HFFc6 (cell line): ENCODE measurements at places on chromosomes 16 and 17. TPM values are rescaled to one million over a fixed set of nuclear protein-coding genes. Genes with fewer than 3 reads are reported as not detected.

The BCKDK gene
- total RNA-seq, result 52.9 to 61.5 TPM (median 58.5 TPM) in 3 replicates

- no peak overlapping the region for H3K4me3 ChIP-seq
- peaks cover 16% of the 10 kb centered on the region for H3K27me3 ChIP-seq
- no peaks in the 10 kb centered on the region for H3K36me3 ChIP-seq
Measured at GRCh38 chr16:58497935-58498334, 2.0 kb upstream of the NDRG4 start.

DNA sequence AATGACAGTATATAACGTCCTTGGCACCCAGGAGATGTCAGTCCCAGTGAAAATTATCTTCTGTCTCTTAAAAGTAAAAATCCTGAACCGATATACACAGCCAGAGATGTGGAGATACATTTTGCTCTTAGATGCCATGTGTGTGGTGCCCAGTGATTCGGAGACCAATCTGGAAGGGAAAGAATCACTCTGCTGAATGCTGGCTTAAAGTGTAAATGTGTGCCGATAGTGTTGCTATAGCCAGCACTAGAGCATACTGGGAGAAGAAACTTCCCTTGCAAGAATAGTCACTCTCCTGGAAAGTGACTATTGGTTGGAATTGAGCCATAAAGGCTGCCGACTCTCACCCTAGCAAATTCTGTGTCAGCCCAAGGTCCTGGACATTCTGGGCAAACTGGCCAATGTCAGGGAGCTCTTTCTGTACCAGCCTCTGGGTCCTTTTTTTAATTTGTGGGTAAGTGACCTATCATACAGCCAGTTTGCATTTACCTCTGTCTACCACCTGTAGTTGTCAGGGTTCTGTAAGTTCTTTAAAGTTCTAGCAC lies 44.2 kb upstream of the HNF1B start:
- H3K4me3 ChIP-seq, result no peak overlapping the region
- H3K27ac ChIP-seq, result no peak overlapping the region
- peaks cover 26% of the 10 kb centered on the region for H3K4me1 ChIP-seq
- no peaks in the 10 kb centered on the region for H3K36me3 ChIP-seq
- DNase-seq, result no peak

DNA sequence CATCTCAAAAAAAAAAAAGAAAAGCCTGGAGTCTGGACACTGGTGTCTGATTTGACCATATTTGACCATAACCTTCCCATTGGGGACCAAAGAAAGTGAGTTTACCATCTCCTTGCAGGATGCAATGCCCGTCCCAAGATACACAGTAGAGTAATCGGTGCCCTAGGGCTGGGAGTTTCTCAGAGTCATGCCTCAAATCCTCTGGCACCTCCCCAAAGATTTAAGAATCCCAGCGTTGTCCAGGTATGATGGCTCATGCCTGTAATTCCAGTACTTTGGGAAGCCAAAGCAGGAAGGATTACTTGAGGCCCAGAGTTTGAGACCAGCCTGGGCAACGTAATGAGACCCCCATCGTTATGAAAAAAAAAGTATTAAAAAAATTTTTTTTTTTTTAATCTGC lies 5.0 kb downstream of the PITPNM3 start:
- no peak overlapping the region for H3K27ac ChIP-seq
- peaks cover 39% of the 10 kb centered on the region for H3K27me3 ChIP-seq
- peaks cover 18% of the 10 kb centered on the region for H3K4me1 ChIP-seq
- H3K4me3 ChIP-seq, result no peak overlapping the region

GRCh38 chr17:2955931-2956582 lies 107.3 kb downstream of the OR1D5 start:
- no peak for DNase-seq
- no peak overlapping the region; the same call in 1 of the 2 replicates for H3K27ac ChIP-seq
- no peaks in the 10 kb centered on the region; the same call in 1 of the 2 replicates for H3K27me3 ChIP-seq
- H3K36me3 ChIP-seq, result peaks cover 10% of the 10 kb centered on the region

The KRT23 gene
- total RNA-seq, result 0.14 TPM in 1 of 3 replicates, not detected in the others

GRCh38 chr16:31094088-31094423 lies 541 bp downstream of the VKORC1 start:
- H3K27me3 ChIP-seq, result peaks cover 4% of the 10 kb centered on the region; the same call in 1 of the 2 replicates
- H3K4me3 ChIP-seq, result peak overlapping the region; percentile 98
- H3K4me1 ChIP-seq, result peaks cover 38% of the 10 kb centered on the region
- H3K36me3 ChIP-seq, result peaks cover 6% of the 10 kb centered on the region

GRCh38 chr16:3328104-3328503 lies 22.8 kb downstream of the ZNF75A start:
- H3K4me3 ChIP-seq, result no peak overlapping the region
- H3K27ac ChIP-seq, result no peak overlapping the region
- H3K36me3 ChIP-seq, result peaks cover 5% of the 10 kb centered on the region; the same call in 1 of the 2 replicates
- no peaks in the 10 kb centered on the region for H3K4me1 ChIP-seq

GRCh38 chr17:39235555-39236449 lies 10.1 kb upstream of the STAC2 start:
- peak; percentile 51 for DNase-seq
- H3K27me3 ChIP-seq, result peaks cover 3% of the 10 kb centered on the region; the same call in 1 of the 2 replicates
- H3K4me1 ChIP-seq, result peaks cover 21% of the 10 kb centered on the region
- no peaks in the 10 kb centered on the region for H3K36me3 ChIP-seq
- H3K4me3 ChIP-seq, result no peak overlapping the region
- no peak overlapping the region for H3K27ac ChIP-seq

- H3K27me3 ChIP-seq, result no peaks in the 10 kb centered on the region
- H3K4me1 ChIP-seq, result no peaks in the 10 kb centered on the region
- no peak overlapping the region for H3K4me3 ChIP-seq
Measured at GRCh38 chr16:4795828-4796572, 831 bp downstream of the SMIM22 start.

The FBRS gene
- 60.1 to 68.2 TPM (median 64.7 TPM) in 3 replicates for total RNA-seq

GRCh38 chr16:89277641-89278341 lies 60.3 kb downstream of the ZNF778 start:
- H3K36me3 ChIP-seq, result peaks cover 18% of the 10 kb centered on the region
- no peak overlapping the region for H3K4me3 ChIP-seq
- no peaks in the 10 kb centered on the region for H3K4me1 ChIP-seq
- no peak for DNase-seq
- H3K27me3 ChIP-seq, result peaks cover 10% of the 10 kb centered on the region; the same call in 1 of the 2 replicates

GRCh38 chr16:50668368-50669008 lies 12.6 kb downstream of the SNX20 start:
- H3K36me3 ChIP-seq, result peaks cover 21% of the 10 kb centered on the region
- H3K27me3 ChIP-seq, result peaks cover 7% of the 10 kb centered on the region
- H3K27ac ChIP-seq, result no peak overlapping the region
- H3K4me1 ChIP-seq, result peaks cover 6% of the 10 kb centered on the region; the same call in 1 of the 2 replicates
- H3K4me3 ChIP-seq, result no peak overlapping the region

DNA sequence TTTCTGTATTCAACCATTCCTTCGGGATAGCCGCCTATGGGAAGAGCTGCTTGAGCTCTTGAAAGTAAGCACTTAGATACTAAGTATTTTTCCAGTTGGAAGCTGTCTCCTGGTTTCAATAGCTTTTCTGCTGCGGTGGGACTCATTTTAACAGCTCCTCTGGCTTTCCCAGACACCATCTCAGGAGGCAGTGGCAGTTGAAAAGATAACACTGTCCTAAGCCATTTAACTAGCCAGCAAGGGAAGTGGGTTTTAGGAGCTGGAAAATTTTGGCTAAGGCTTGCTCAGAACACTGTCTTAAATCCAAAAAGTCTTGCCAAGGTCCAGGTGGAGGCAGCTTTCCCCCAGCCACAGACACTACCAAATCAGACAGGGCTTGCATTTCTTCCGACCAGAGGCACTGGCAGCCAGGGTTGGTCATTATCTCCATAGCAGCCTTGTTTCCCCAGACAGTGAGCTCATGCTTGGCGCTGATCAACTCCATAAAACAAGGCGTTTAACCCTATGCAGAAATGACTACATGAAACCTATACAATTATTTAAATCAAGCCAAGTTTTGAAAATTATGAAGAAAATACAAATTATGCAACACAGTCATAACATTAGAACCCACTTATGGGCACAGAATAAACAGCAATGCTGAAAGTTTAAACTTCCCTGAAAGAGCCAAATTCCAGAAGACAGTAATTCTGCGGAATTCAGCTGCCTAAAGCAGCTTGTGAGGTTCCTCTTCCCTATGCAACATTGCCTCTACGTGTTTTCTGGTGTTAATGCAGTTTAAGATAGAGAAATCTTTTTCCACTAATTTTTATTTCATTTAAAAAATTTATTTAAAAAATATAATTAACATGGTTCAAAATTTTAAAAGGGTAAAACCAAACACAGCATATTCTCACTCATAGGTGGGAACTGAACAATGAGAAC lies 25.0 kb downstream of the GABARAPL2 start:
- no peaks in the 10 kb centered on the region for H3K27me3 ChIP-seq
- H3K4me1 ChIP-seq, result peaks cover 29% of the 10 kb centered on the region
- H3K27ac ChIP-seq, result peak overlapping the region; percentile 88
- H3K4me3 ChIP-seq, result no peak overlapping the region
- H3K36me3 ChIP-seq, result no peaks in the 10 kb centered on the region

The EFNB3 gene
- total RNA-seq, result 0.21 and 0.28 TPM in 2 replicates

DNA sequence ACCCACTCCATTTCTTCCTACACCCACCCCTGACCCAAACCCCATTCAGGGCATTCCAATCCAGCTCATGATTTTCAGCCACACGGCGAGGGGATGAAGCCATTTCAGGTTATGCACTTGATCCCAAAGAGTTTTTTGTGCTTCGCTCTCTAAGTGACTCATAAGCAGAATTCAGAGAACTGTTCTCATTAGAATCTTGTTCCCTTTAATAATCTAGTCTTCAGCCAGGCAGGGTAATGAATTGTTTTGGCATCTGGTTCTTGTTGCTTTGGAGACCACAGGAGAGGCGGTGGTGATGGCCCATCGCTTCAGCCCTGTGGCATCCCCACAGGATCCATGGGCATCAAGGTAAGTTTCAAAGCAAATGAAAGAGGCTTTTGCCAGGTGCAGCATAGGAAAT lies 4.8 kb upstream of the KRT31 start:
- H3K27me3 ChIP-seq, result peaks cover 3% of the 10 kb centered on the region; the same call in 1 of the 2 replicates
- H3K27ac ChIP-seq, result peak overlapping the region; percentile 95
- DNase-seq, result peak; percentile 38
- H3K36me3 ChIP-seq, result no peaks in the 10 kb centered on the region

DNA sequence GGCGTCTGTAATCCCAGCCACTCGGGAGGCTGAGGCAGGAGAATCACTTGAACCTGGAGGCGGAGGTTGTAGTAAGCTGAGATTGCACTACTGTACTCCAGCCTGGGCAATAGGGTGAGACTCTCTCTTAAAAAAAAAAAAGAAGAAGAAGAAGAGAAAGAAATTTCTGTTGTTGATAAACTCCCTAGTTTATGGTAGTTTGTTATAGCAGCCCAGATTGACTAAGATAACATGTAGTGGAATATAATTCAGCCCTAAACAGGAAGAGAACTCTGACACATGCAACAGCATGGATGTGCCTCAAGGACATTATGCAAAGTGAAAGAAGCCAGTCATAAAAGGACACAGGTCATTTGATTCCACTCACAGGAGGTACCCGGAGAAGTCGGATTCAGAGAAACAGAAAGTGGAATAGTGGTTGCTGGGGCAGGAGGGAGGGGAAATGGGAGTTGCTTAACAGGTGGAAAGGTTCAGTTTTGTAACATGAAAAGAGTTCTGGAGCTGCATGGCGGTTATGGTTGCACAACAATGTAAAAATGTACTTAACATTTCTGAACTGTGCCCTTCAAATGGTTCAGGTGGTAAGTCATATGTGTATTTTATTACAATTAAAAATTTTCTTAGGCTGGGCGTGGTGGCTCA lies 26.0 kb upstream of the PRM1 start:
- DNase-seq, result no peak
- peaks cover 14% of the 10 kb centered on the region for H3K4me1 ChIP-seq
- H3K4me3 ChIP-seq, result no peak overlapping the region
- no peaks in the 10 kb centered on the region for H3K36me3 ChIP-seq
- H3K27me3 ChIP-seq, result peaks cover 2% of the 10 kb centered on the region; the same call in 1 of the 2 replicates

The FOXF1 gene
- 10.7 to 17.9 TPM (median 14.8 TPM) in 3 replicates for total RNA-seq

- H3K4me3 ChIP-seq, result no peak overlapping the region
- H3K4me1 ChIP-seq, result peaks cover 12% of the 10 kb centered on the region
- H3K27ac ChIP-seq, result no peak overlapping the region
- peaks cover 3% of the 10 kb centered on the region; the same call in 1 of the 2 replicates for H3K27me3 ChIP-seq
- DNase-seq, result peak; percentile 25
- no peaks in the 10 kb centered on the region for H3K36me3 ChIP-seq
Measured at GRCh38 chr16:75550211-75550662, 5.8 kb downstream of the TMEM231 start.

The RNU2-1 gene
- 2,129 and 4,226 TPM in 2 replicates for total RNA-seq

The KRT32 gene
- total RNA-seq, result 0.11 to 0.14 TPM in 2 of 3 replicates, not detected in the other

GRCh38 chr16:23407436-23408127 lies 45.4 kb downstream of the COG7 start:
- H3K4me3 ChIP-seq, result no peak overlapping the region
- H3K4me1 ChIP-seq, result peaks cover 30% of the 10 kb centered on the region
- DNase-seq, result no peak
- no peak overlapping the region for H3K27ac ChIP-seq
- H3K36me3 ChIP-seq, result peaks cover 27% of the 10 kb centered on the region

DNA sequence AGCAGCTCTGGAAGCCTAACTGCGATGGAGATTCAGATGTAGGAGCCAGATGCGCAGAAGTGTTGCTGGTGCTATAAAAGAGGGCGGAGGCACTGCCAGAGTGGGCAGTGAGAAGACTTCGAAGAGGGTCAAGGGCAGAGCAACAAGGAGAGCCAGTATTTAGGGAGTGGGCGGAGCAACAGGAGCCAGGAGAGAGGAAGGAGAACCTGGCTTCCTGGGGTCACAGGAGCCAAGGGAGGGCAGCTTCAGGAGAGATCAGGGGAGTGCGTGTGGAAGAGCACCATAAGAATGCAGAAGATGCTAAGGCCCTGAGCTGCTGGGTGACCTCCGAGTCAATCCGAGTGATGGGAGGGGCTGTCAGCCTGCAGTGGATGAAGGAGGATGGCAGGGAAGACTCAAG lies 14.4 kb upstream of the MRPS23 start:
- H3K4me1 ChIP-seq, result peaks cover 50% of the 10 kb centered on the region
- peaks cover 4% of the 10 kb centered on the region; the same call in 1 of the 2 replicates for H3K27me3 ChIP-seq
- H3K36me3 ChIP-seq, result peaks cover 24% of the 10 kb centered on the region
- DNase-seq, result no peak

- H3K27me3 ChIP-seq, result peaks cover 24% of the 10 kb centered on the region
- H3K4me1 ChIP-seq, result no peaks in the 10 kb centered on the region
- H3K4me3 ChIP-seq, result no peak overlapping the region
- no peaks in the 10 kb centered on the region for H3K36me3 ChIP-seq
- H3K27ac ChIP-seq, result no peak overlapping the region
Measured at GRCh38 chr17:77763023-77763422, 195.5 kb upstream of the TNRC6C start.

The TBC1D28 gene
- not detected in 3 replicates for total RNA-seq

- no peak for DNase-seq
- H3K36me3 ChIP-seq, result peaks cover 9% of the 10 kb centered on the region
- H3K4me3 ChIP-seq, result no peak overlapping the region
Measured at GRCh38 chr17:7208754-7209460, 10.7 kb downstream of the DLG4 start.
